LHCN-M2 (cell line): ENCODE measurements at places on chromosomes 5 and 9. TPM values are rescaled to one million over a fixed set of nuclear protein-coding genes. Genes with fewer than 3 reads are reported as not detected.

The SLC6A7 gene
- total RNA-seq: not detected in 2 replicates

The IRX2 gene
- total RNA-seq: 5.3 and 6.7 TPM in 2 replicates

The SLCO6A1 gene
- total RNA-seq: not detected in 2 replicates

The FOXD4 gene
- total RNA-seq: 0.06 and 0.52 TPM in 2 replicates

The PDCD1LG2 gene
- total RNA-seq: 18.3 and 20.6 TPM in 2 replicates

The FBN2 gene
- total RNA-seq: 25.4 and 27.4 TPM in 2 replicates

The SOX30 gene
- total RNA-seq: 0.06 TPM in 1 of 2 replicates, not detected in the other

The PCDHGA11 gene
- total RNA-seq: 0.64 and 0.75 TPM in 2 replicates

The PCDHA12 gene
- total RNA-seq: not detected in 2 replicates

The SLC36A2 gene
- not detected in 2 replicates for total RNA-seq

The MORN5 gene
- total RNA-seq: not detected in 2 replicates

The FREM1 gene
- 0.75 TPM in 1 of 2 replicates, not detected in the other for total RNA-seq

The PDLIM7 gene
- total RNA-seq: 252 and 281 TPM in 2 replicates

The IFNA13 gene
- total RNA-seq: not detected in 2 replicates
